Urinary bladder (tissue), 4 donors: ENCODE measurements at places on chromosomes 4 and X. TPM values are rescaled to one million over a fixed set of nuclear protein-coding genes. Genes with fewer than 3 reads are reported as not detected.

The EFHC2 gene
- total RNA-seq: 6.1 TPM

The USP17L28 gene
- total RNA-seq: not detected

The GLRB gene
- 8.9 TPM for total RNA-seq

The SCRG1 gene
- 2.4 TPM for total RNA-seq

The SYTL4 gene
- total RNA-seq: 18.5 TPM

The RAB9B gene
- 33.6 TPM for total RNA-seq

The SPANXN3 gene
- not detected for total RNA-seq

The NLRP2B gene
- total RNA-seq: not detected

The NSUN7 gene
- total RNA-seq: 9.0 TPM

The CC2D2A gene
- 40.5 TPM for total RNA-seq

The RPL39 gene
- 2,621 TPM for total RNA-seq

- no peak for DNase-seq
Observed at GRCh38 chrX:8044947-8045346, 117.7 kb upstream of the PNPLA4 start.

- DNase-seq: no peak
Observed at GRCh38 chr4:75248770-75249407, 265.3 kb downstream of the RCHY1 start.

DNA sequence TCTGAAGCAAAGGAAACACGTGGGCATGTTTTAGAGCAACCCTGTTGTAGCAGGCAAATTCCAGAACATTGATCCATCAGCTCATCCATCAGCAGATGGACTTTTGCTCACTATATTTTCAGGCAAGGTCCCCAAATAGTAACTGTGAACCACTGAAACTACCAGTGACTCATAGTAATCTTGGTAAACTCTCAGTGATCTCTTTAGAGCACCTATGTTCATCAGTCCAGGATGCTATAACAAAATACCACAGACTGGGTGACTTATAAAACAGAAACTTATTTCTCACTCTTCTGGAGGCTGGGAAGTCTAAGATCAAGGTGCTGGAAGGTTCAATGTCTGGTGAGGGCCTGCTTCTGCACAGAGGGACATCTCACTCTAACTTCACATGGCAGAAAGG, 28.9 kb upstream of the BTC start:
- DNase-seq: no peak

- no peak for DNase-seq
Observed at GRCh38 chr4:161404346-161405110, 759.3 kb downstream of the FSTL5 start.

- no peak for DNase-seq
Observed at GRCh38 chrX:153626863-153627674, 19.9 kb upstream of the DUSP9 start.
